Stimulated activated CD4-positive, alpha-beta T cell treated with anti-CD3 and anti-CD28 coated beads, TNF-alpha, amount 100 ng/mL, for 24 hours (primary cell): ENCODE measurements at places on chromosomes 7 and 10.
A peak's percentile ranks its signal among the peaks of the same experiment; 100 is the strongest.

- no peak for DNase-seq
These were observed 249.1 kb upstream of the LYZL1 start for GRCh38 chr10:29039677-29040189.

DNA sequence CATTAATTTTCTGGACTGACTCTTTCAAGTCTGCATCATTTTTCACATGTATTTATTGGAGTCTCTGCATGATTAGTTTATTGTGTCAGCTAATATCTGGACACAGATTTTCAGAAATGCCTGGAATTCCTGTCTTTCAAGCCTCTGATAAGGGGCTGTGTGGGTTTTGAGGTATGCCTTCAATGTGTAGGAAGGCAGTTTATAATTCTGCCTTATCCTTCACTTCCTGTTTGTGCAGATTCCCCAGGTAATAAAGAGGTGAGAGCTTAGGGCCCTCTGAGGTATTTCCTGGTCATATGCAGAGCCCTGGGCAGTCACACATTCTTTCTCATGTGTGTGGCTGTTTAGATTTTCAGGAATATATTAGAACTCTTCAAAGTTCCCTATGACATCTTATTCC lies 79.4 kb upstream of the PRKCQ start:
- DNase-seq = no peak

DNA sequence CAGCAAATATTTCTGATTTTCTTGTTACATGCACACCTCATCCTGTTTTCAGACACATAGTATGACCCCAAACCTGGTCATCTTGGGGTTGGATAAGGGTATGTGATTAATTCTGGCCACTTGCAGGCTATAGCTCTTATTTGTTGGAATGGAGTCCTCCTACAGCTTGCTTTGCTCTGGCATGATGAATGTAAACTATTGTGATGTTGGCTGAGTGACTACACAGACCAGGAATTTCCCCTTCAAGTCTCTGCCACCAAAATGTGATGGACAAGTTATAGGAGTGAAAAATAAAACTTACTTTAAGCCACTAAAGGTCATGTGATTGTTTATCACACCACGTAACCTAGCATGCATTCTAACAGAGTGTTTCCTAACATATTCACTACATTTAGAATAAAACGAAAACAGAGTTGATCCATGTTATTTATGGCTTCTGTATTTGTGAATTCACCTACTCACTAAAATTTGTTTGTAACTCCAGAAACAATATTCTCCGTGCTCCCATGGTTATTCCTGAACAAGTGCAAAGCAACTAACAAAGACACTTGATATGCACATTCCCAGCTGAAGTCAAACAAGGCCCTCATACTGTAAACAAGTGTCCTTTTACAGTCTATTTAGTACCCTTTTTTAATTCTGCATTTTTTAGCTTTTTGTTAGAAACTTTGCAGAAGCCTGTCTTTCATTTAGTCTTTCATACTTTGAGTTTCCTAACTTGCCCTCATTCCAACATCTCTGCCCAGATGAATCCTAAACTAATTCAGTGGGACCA lies 599.2 kb upstream of the PCDH15 start:
- no peak for DNase-seq

DNA sequence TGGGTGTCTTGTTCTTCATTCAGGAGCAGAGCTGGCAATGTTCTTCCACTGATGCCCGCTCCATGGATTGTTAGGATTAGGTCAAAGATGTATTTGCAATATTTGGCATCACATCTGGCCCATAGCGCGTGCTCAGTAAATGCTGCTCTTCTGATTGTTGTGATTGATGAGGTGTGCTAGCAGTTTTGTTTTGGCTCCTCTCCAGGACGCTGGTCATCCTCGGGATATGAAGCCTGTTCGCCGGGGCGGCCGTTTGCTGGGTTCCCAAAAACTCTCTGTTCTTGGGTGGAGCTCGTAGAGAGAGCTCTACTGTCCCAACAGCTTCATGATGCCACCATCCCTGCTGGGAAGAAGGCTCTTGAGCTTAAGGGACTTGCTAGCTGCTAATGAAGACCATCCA lies 96.9 kb downstream of the XRCC2 start:
- DNase-seq = no peak

DNA sequence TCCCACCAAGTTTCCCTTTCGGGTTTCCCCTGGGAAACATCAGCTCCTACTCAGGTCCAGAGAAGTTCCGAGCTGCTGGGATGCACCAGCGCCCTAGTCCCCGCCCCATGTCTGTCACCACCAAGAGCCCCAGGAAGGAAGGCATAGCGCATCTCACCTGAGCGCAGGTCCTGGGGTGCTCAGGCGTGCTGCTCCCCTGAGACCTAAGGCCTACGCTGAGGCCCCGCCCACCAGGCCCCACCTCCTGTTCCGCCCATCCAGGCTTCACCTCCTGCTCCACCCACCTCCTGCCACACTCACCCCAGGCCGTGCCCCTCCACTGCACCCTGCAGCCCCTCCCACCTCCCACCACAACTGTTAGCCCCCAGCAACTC lies 1.2 kb upstream of the TFR2 start:
- DNase-seq = peak; percentile 43

DNA sequence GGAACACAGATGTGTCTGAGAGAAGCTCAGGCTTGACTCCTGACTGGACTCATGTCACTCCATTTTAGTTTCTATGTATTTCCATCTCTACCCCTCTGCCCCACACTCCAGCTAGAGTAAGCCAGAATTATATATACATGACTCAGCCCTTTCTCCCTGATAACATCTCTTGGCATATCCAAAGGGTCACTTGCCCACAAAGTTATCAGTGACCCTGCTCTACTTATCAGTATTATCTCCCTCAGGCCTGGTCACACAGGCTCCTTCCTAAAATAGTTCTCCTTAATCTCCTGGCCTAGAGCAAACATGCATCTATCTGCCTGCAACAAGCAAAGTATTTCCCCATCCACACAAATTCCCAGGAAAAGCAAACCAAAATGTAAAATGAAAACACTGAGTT lies 598.3 kb downstream of the SUGCT start:
- no peak for DNase-seq

- no peak for DNase-seq
These were observed 267.8 kb upstream of the SEMA3C start for GRCh38 chr7:81186691-81187090.

DNA sequence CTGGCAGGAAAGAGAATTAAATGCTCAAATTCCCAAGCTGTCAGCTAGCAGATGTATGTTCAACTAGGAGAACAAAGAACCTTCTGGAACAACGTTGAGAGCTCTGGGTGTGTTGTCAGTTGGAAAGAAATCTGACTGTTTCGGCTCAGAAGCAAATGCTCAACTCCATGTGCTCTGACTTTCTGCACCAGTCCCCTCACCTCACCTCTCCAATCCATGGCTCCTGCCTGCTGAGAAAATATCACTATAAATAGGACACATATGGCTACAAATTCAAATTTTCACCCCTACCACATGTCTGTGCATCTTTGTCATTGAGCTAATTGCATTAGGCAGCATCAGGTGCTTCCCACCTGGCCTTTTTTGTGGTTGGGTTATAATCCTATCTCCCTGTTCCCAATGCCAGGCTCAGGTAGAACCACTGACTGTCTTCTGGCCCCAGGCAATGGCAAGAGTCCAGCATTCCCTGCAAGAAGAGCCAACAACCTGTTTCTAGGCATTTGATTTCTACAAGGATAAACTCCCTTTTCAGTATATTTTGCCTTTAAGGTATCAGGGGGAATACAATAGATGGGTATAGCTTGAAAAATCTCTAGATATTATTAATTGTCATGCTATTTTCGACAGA lies 142.6 kb upstream of the LSM8 start:
- no peak for DNase-seq

- no peak for DNase-seq
These were observed 222.7 kb upstream of the MGMT start for GRCh38 chr10:129244298-129244697.

DNA sequence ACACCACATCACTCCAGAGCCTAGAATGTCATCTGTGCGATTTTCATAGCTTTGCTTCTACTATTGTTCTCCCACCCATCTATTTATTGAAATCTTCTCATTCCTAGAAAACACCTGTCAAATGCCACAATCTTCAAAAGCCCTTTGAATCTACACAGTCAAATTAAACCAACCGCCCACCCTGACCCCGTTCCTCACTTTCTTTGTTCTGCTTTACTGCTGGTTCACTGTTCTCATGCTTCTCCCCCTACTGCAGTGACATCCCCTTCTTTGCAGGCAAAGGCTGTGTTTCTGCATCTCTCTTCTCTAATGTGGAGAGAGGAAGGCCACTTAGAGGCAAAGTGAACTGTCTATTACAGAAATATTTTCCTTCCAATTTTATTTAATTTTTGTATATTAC lies 152.4 kb upstream of the NEBL start:
- DNase-seq = no peak

DNA sequence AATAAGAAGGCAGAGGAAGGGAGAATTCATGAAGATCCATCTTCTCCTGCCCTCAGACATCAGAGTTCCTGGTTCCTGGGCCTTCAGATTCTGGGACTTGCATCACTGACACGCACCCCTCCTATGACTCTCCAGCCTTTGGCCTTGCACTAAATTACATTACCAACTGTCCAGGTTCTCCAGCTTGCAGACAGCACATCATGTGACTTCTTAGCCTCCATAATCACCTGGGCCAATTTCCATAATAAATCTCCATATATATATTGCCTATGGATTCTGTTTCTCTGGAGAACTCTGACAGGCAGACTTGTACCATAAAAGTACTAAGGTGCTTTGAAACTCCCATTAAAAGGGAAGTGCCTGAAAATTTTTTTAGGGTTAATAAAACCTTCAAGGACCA lies 23.2 kb downstream of the RSU1 start:
- no peak for DNase-seq

- DNase-seq = no peak
These were observed 3.1 kb upstream of the CUX1 start for GRCh38 chr7:101814081-101814990.

- no peak for DNase-seq
These were observed 8.4 kb downstream of the CPA2 start for GRCh38 chr7:130274983-130275591.

GRCh38 chr7:12146813-12147212 lies 64.3 kb upstream of the TMEM106B start:
- DNase-seq = no peak

DNA sequence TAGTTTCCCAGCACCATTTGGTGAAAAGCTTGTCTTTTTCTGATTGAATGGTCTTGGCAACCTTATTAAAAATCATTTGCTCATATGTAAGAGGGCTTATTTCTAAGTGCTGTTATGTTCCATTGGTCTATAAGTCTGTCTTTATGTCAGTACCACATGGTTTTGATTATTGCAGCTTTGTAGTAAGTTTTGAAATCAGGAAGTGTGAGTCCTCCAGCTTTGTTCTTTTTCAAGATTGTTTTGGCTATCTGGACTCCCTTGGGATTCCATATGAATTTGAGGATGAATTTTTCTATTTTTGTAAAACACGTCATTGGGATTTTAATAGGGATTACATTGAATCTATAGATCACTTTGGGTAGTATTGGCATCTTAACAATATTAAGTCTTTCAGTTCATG lies 5.4 kb downstream of the KIF11 start:
- no peak for DNase-seq

DNA sequence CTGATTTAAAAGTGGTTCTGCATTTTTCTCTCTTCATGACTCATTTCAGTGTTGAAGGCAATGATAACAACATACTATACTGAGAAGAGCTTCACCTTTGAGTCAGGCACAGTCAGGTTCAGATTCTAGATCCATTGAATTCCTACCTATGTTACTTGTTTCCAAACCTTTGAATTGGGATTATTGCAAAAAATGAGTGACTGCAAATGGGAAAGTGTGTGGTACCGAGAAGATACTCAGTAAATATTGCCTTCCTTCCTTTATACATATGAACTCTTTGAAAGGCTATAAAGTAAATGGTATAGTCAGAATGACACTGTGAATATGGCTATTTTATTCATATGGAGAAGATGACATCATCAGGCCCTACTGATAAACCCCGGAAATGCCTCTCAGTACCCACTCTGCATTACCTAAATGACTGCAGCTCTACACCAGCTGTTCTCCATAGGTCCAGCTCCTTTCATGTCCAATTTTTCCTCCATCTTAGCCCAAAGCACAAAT lies 66.7 kb upstream of the FGL2 start:
- DNase-seq = no peak

DNA sequence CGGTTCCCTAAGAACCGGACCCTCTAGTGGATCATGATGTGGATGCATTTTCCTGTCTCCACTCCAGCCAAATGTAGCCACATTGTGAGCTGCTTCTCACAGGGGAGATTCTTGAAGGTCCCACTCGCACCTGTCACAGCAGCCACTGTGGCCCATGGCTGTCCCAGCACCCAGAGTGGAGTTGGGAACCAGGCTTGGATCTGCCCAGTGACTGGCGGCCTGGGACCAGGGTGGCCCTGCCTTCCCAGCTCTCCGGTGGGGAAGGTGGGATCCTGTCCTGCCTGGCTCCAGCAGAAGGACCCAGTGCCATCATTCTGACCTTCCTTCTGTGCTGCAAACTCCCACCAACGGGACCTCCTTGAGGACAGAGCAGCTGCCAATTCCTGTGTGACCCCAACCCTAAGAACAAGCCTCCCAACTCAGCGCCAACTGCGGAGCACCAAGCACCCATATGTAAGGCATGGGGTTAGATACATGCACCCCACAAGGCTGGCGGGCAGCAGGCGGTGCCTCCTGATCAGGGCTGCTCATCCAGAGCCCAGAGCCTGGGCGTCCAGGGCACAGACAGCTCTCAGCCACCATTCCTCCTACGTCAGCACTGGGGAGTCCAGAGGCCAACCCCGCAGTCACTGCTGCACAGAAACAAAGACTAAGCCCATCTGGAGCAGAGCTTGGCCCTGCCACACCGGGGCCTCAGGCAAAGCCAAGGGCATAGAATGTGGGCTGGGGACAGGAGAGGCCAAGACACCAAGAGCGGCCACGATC lies 28.8 kb downstream of the EBF3 start:
- no peak for DNase-seq

GRCh38 chr10:131487822-131488221 lies 176.3 kb upstream of the TCERG1L start:
- DNase-seq = no peak

- DNase-seq = no peak
These were observed 163.6 kb upstream of the PHYHIPL start for GRCh38 chr10:59012839-59013238.

DNA sequence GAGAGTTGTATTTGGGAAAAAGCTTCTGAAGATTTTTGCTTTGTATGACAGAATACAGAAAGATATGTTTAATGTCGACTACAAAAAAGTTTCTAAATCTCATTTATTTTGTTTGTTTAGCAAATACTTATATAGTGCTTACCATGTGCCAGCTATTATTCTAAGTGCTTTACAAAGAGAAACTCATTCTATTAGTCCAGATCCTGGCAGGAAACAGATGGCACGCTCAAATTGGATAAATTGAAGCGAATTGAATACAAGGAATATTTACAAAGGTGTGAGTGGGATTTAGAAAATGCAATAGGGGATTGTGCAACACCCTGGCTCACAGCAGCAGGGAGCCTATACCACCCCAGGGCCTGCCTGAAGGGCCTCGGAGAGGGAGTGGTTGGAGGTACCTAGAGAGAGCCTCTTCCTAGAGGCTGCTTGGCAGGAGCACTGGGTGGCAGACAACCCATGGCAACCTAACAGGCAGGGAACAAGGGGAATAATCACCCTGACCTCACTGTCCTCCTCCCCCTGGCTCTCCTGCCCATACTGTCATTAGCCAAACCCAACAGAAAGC lies 27.6 kb upstream of the FAM204A start:
- DNase-seq = no peak
